ENCODE measurements at places on chromosomes 6 and 20. TPM values are rescaled to one million over a fixed set of nuclear protein-coding genes. Genes with fewer than 3 reads are reported as not detected.

Gene RAET1E
- 0.61 TPM for polyA plus RNA-seq

DNA sequence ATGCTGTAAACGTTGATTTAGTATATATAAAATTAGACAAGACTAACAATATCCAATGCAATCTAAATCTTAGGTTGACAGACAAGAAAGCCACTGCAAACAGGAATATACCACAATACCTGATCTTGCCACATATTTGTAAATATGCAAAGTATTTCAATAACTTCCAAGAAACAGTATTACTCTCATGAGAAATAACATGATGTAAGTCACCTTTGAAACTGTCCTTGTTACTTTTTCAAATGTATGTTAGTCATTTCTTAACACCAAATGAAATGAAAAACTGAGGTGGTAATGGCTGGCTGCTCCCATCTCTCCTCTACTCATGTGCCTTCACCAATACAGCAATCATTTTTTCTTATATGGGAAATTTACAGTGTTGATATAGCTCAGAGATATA lies 118.7 kb downstream of the ATG5 start:
- DNase-seq: no peak

DNA sequence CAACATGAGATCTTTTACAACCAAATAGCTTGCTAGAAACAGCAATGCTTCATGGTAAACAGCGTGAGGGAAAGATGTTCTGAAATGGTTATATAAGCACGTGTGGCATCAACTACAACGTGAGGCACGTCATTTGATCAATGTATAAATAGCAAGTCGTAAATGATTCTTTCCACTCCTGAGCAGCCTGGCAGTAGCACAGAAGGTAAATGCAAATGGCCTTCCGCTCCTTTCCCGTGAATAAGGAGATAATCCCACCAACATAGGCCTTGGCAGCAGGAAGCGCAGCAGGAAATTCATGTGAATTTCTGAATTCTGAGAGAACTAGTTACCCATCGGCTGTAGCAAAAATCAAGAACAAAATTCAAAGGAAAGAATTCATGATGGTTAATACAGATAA lies 17.0 kb downstream of the RPS6KA2 start:
- no peak for DNase-seq

Gene KCNB1
- polyA plus RNA-seq: 2.4 TPM

Gene HTR1E
- polyA plus RNA-seq: 0.07 TPM

Data from large intestine (tissue), 12 donors.